PC-3 (cell line): ENCODE measurements at places on chromosomes 4 and X. TPM values are rescaled to one million over a fixed set of nuclear protein-coding genes. Genes with fewer than 3 reads are reported as not detected.

Gene TRAM1L1
- 0.87 and 1.0 TPM in 2 replicates for total RNA-seq

GRCh38 chrX:123083924-123084323, 100.2 kb upstream of the GRIA3 start:
- H3K27me3 ChIP-seq = no peaks in the 10 kb centered on the region
- H3K4me1 ChIP-seq = no peaks in the 10 kb centered on the region
- no peaks in the 10 kb centered on the region for H3K36me3 ChIP-seq
- peak; percentile 1 for DNase-seq
- 0 out of 2 replicates have a peak overlapping the region, but pooled peaks have one; percentile 16 for H3K27ac ChIP-seq

DNA sequence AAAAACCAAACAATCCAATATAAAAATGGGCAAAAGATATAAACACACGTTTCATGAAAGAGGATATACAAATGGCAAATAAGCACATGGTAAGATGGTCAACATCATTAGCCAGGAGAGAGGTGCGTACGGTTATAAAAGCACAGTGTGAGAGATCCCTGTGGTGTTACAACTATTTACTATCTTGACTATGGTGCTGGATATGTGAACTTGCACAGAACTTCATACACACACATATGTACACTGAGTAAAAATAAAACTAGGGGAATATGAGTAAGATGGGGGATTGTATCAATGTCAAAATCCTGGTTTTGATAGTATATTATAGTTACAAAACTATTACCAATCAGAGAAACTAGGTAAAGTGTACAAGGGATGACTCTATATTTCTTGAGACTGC, 8.4 kb downstream of the FBXO8 start:
- no peak for DNase-seq
- no peak overlapping the region for H3K4me3 ChIP-seq
- H3K27ac ChIP-seq = no peak overlapping the region

Gene VSIG4
- total RNA-seq = not detected in 2 replicates

Gene G6PD
- total RNA-seq = 121 and 147 TPM in 2 replicates

Gene GPAT3
- 22.5 and 34.2 TPM in 2 replicates for total RNA-seq

- no peak overlapping the region for H3K4me3 ChIP-seq
- no peak overlapping the region for H3K27ac ChIP-seq
- DNase-seq = no peak
- no peaks in the 10 kb centered on the region for H3K4me1 ChIP-seq
- no peaks in the 10 kb centered on the region for H3K36me3 ChIP-seq
Observed at GRCh38 chrX:87140800-87141483, 376.7 kb upstream of the KLHL4 start.

Gene GRID2
- 2.2 and 3.5 TPM in 2 replicates for total RNA-seq

- H3K27ac ChIP-seq = no peak overlapping the region
- no peaks in the 10 kb centered on the region; the same call in 1 of the 2 replicates for H3K36me3 ChIP-seq
- peak overlapping the region; percentile 37; the same call in 1 of the 2 replicates for H3K4me3 ChIP-seq
- 0 out of 2 replicates have a peak, but pooled peaks cover 3% of the 10 kb centered on the region for H3K4me1 ChIP-seq
Observed at GRCh38 chr4:76430519-76431388, 4.3 kb upstream of the SHROOM3 start.

Gene BTK
- total RNA-seq = not detected in 2 replicates

Gene MSX1
- 7.5 and 10.4 TPM in 2 replicates for total RNA-seq

Gene ADH1C
- total RNA-seq = not detected in 2 replicates

GRCh38 chr4:56653461-56654237, 27.4 kb downstream of the HOPX start:
- peaks cover 14% of the 10 kb centered on the region for H3K4me1 ChIP-seq
- no peak overlapping the region for H3K4me3 ChIP-seq
- H3K27me3 ChIP-seq = no peaks in the 10 kb centered on the region
- H3K27ac ChIP-seq = no peak overlapping the region
- no peaks in the 10 kb centered on the region for H3K36me3 ChIP-seq

GRCh38 chrX:136851526-136851925, 29.0 kb downstream of the RBMX start:
- DNase-seq = no peak
- H3K27ac ChIP-seq = no peak overlapping the region
- H3K27me3 ChIP-seq = no peaks in the 10 kb centered on the region

Gene PRDM5
- total RNA-seq = 2.4 and 3.9 TPM in 2 replicates

- H3K4me1 ChIP-seq = peaks cover 31% of the 10 kb centered on the region
- no peaks in the 10 kb centered on the region for H3K36me3 ChIP-seq
- H3K4me3 ChIP-seq = peak within 1 kb of the TSS; percentile 93
- peak; percentile 56 for DNase-seq
- peak within 1 kb of the TSS; percentile 58 for H3K27ac ChIP-seq
Observed at GRCh38 chr4:145938618-145939440, at the start of gene ZNF827. TSS of gene ZNF827 (minus strand) at chr4:145938823. CDS start at chr4:145938407, 416 bp downstream.

Gene SSX1
- not detected in 2 replicates for total RNA-seq

- no peak overlapping the region for H3K27ac ChIP-seq
- H3K4me1 ChIP-seq = peaks cover 7% of the 10 kb centered on the region
- no peaks in the 10 kb centered on the region for H3K27me3 ChIP-seq
Observed at GRCh38 chr4:14532436-14532835, 469.8 kb upstream of the CPEB2 start.

DNA sequence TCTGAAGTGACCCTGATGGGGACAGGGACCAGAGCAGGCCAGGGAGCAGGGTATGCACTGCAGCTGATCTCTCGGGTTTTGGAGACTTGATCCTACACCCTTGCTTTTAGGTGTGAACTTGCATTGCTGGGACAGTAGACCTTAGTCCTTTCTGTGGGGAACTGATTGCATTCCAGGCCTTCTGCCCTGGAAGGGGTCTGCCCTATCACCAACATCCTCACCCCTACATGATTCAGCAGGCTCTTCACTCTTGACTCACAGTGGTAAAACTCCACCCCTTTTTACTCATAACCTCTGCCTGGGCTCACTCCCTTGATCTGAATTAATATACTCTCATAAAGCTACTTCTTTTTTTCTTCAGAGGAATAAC, 6.6 kb upstream of the DDX60L start:
- peaks cover 60% of the 10 kb centered on the region for H3K4me1 ChIP-seq
- peak; percentile 83 for DNase-seq
- H3K27me3 ChIP-seq = no peaks in the 10 kb centered on the region
- peak overlapping the region; percentile 95 for H3K27ac ChIP-seq

Gene MAB21L2
- not detected in 2 replicates for total RNA-seq

GRCh38 chr4:142719854-142720541, 126.1 kb downstream of the INPP4B start:
- H3K27ac ChIP-seq = peak overlapping the region; percentile 76
- DNase-seq = peak; percentile 93
- H3K4me3 ChIP-seq = no peak overlapping the region
- H3K27me3 ChIP-seq = no peaks in the 10 kb centered on the region

Gene RHOXF1
- not detected in 2 replicates for total RNA-seq

- H3K4me1 ChIP-seq = no peaks in the 10 kb centered on the region
- DNase-seq = no peak
- no peak overlapping the region for H3K4me3 ChIP-seq
- no peaks in the 10 kb centered on the region for H3K27me3 ChIP-seq
Observed at GRCh38 chr4:38058151-38058550, 98.0 kb downstream of the PTTG2 start.

DNA sequence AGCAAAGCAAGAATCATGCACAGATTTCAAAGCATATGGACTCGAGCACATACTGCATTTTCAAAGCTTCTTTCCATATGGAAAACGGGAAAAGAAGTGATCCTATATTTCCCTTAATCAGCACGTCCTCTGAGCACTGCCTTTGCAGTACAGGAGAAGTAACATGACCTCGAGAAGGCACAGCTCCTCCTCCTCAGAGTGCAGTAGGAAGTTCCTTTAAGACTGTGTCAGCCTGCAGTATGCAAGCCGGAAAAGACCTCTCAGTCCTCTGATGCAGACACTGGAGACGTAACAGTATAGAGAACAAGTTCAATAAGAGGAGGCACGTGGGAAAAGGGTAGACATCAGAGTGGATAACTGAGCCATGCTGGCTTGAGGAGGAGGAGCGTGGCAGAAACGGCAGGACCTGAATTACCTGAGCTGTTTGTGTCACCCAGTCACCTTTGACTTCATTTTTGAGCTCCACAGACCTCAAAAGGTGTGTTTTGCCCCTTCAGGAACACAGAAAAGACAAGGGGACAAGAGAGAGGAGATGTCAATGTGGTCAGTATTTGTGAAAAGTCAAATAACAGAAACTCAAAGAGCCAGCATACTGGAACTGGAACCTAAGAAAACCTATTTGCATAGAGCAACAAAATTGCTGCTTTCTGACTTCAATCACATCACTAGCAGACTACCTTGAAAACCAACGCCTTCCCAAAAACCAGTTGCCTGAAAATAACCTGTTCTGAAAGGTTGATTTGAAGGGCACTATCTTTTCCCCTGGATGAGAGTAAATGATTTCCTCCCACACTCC, 20.8 kb downstream of the IRF2 start:
- H3K27ac ChIP-seq = no peak overlapping the region
- no peak overlapping the region for H3K4me3 ChIP-seq
- H3K36me3 ChIP-seq = no peaks in the 10 kb centered on the region
- no peaks in the 10 kb centered on the region for H3K27me3 ChIP-seq
- H3K4me1 ChIP-seq = peaks cover 27% of the 10 kb centered on the region
- peak; percentile 42 for DNase-seq

- H3K4me3 ChIP-seq = no peak overlapping the region
- DNase-seq = no peak
- H3K27me3 ChIP-seq = no peaks in the 10 kb centered on the region
- no peaks in the 10 kb centered on the region for H3K36me3 ChIP-seq
- H3K4me1 ChIP-seq = no peaks in the 10 kb centered on the region
- H3K27ac ChIP-seq = no peak overlapping the region
Observed at GRCh38 chr4:120736312-120736711, 186.2 kb downstream of the PRDM5 start.

- H3K4me1 ChIP-seq = no peaks in the 10 kb centered on the region
- DNase-seq = peak; percentile 72
- H3K27ac ChIP-seq = no peak overlapping the region
- H3K4me3 ChIP-seq = no peak overlapping the region
- H3K27me3 ChIP-seq = no peaks in the 10 kb centered on the region
- no peaks in the 10 kb centered on the region for H3K36me3 ChIP-seq
Observed at GRCh38 chr4:56320293-56320692, 67.0 kb downstream of the AASDH start.

GRCh38 chrX:6015423-6015822, 213.2 kb downstream of the NLGN4X start:
- H3K27ac ChIP-seq = no peak overlapping the region
- no peak for DNase-seq
- H3K4me3 ChIP-seq = no peak overlapping the region
- no peaks in the 10 kb centered on the region for H3K4me1 ChIP-seq

GRCh38 chr4:170087163-170087700, 2.5 kb downstream of the AADAT start:
- H3K27ac ChIP-seq = no peak overlapping the region
- no peak overlapping the region for H3K4me3 ChIP-seq
- no peaks in the 10 kb centered on the region for H3K27me3 ChIP-seq
- DNase-seq = no peak

DNA sequence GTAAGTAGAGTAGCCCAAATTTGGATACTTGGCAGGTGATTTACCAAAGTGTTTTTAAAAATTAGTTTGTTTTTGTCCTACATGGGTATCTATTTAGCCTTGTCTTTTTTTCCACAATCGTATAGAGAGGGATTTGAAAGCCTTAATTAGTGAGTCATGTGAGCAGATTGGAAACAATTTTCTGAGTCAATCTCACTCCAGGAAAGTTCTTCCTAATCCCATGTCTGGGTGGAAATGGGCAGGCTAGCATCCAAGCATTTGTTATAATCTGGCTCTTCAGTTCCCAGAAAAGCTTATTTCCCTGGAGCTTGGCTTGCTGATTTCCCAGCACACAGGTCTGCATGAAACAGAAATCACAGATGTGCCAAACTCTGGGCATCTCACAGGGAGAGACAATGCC, 426.9 kb upstream of the BOD1L1 start:
- DNase-seq = no peak
- H3K27ac ChIP-seq = no peak overlapping the region
- no peaks in the 10 kb centered on the region for H3K27me3 ChIP-seq
- no peaks in the 10 kb centered on the region for H3K36me3 ChIP-seq
- H3K4me1 ChIP-seq = no peaks in the 10 kb centered on the region
- no peak overlapping the region for H3K4me3 ChIP-seq

DNA sequence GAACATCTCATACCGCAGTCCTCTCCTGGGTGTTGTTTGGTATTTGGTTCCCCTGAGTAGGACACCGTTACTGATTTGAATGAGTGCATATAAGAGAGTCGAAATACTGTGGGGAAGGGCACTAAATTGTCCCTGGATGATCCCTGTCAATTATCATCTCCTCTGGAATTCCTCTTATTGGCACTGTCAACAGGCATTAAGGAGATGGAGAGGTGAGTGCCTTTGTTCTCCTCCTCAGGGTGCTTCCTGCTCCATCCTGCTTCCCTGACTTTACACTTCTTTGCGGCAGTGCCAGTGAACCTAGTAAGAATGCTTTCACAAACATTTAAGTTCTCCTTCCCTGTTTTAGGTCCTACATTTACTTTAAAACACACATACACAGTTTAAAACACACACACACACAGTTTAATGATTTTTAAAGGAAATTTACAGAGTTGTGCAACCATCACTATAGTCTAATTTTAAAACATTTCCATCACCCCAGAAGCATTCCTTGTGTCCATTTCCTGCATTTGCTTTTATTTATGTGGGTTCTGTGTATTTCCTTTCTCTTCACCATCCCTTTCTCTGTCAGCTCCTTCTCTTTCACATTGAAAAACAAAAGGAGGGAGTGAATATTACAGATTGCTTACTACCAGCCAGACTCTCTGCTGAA, 20.9 kb upstream of the ZRSR2 start:
- no peaks in the 10 kb centered on the region for H3K27me3 ChIP-seq
- no peak for DNase-seq
- H3K27ac ChIP-seq = no peak overlapping the region
- H3K4me1 ChIP-seq = no peaks in the 10 kb centered on the region
- H3K4me3 ChIP-seq = no peak overlapping the region

- H3K4me1 ChIP-seq = peaks cover 50% of the 10 kb centered on the region
- peak; percentile 20 for DNase-seq
- H3K27me3 ChIP-seq = no peaks in the 10 kb centered on the region
- H3K36me3 ChIP-seq = peaks cover 2% of the 10 kb centered on the region; the same call in 1 of the 2 replicates
Observed at GRCh38 chr4:83556816-83557215, 20.9 kb downstream of the GPAT3 start.

DNA sequence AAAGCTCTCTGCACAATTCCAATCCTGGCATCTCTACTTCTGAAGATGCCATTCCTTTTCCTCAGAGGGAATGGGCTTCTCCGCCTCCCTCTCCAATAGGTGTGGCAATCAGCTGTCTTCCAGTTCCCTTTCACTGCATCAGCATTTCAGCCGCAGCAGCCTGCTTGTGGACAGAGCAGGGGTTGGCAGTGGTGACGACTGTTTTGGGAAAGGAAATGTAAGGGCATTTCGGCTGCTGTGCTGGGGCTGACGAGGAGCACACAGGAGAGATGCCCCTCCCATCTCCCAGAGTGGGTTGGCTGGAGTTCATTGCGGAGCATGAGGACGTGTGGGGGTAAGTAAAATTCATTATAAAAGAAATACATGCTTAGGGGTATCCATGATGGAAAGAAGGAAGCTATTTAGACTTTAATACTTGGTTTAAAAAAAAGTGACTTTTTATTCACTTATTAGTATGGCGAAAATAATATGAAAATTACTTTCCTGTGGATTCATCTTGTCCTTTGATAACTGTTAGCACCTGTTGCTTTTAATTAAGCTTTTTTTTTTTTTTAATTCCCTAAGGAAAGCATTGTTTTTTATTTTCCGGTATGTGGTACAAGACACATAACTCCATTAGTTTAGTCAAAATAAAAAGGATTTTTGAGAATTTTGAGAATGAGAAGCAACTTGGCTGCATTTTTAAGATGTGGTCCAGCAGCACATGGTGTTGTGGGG, at the start of gene LIMCH1:
TSS of gene LIMCH1 (plus strand) at position 141 of the 717 bp plus-strand sequence. CDS start 67,839 bp downstream, outside the sequence.
- H3K27ac ChIP-seq = peak within 1 kb of the TSS; percentile 62
- H3K36me3 ChIP-seq = no peaks in the 10 kb centered on the region
- H3K4me3 ChIP-seq = peak within 1 kb of the TSS; percentile 48; the same call in 1 of the 2 replicates
- no peaks in the 10 kb centered on the region for H3K27me3 ChIP-seq
- peaks cover 22% of the 10 kb centered on the region for H3K4me1 ChIP-seq
